ENCODE measurements at places on chromosomes 1 and 21.

GRCh38 chr1:78408192-78408591 lies 82.6 kb upstream of the PTGFR start:
- no peak for DNase-seq

DNA sequence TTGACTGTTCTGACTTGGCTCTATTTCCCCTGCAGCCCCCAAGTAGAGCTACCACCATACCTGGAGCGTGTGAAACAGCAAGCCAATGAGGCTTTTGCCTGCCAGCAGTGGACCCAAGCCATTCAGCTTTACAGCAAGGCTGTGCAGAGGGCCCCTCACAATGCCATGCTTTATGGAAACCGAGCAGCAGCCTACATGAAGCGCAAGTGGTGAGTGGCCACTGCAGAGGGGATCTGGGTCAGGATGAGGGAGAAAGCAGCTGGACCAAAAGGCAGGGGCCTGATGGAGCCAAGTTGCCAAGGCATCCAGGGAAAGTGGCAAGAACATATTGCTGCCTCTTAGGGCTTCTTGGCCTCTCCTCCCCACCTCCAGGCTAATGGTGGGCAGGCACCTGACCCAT lies 24.1 kb upstream of the TMEM222 start:
- no peak for DNase-seq

DNA sequence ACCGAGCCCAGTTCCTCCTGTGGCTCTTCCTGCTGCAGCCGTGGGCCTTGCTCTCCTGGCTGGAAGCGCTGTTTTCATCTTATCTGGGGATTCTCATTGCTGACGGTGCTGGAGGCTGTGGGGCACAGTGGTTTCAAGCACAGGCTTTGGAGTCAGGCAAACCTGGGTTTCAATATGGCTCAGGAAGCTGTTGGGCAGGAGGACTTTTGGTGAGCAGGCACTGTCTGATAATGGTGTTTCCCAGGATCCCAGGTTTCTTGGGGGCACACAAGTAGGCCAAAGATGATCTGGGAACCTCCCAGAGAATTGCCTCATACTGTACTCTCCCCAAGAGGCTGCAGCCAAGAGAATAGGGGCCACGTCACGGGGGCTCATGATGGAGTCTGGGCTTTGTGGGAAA lies 105.6 kb upstream of the TRABD2B start:
- no peak for DNase-seq

DNA sequence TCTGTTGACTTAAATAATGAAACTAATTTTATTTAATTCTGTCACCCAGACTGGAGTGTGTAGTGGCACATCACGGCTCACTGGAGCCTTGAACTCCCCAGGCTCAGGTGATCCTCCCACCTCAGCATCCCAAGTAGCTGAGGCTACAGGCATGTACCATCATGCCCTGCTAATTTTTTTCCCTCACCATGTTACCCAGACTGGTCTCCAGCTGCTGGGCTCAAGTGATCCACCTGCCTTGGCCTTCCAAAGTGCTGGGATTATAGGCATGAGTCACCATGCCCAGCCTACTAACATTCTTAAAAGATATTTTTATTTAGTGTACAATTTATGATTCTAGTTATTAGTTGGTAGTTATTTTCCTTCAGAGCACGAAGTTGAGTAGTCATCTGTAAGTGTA lies 49.5 kb downstream of the NRDC start:
- DNase-seq = no peak

GRCh38 chr1:27058966-27059669 lies 46.5 kb upstream of the TENT5B start:
- DNase-seq = no peak

DNA sequence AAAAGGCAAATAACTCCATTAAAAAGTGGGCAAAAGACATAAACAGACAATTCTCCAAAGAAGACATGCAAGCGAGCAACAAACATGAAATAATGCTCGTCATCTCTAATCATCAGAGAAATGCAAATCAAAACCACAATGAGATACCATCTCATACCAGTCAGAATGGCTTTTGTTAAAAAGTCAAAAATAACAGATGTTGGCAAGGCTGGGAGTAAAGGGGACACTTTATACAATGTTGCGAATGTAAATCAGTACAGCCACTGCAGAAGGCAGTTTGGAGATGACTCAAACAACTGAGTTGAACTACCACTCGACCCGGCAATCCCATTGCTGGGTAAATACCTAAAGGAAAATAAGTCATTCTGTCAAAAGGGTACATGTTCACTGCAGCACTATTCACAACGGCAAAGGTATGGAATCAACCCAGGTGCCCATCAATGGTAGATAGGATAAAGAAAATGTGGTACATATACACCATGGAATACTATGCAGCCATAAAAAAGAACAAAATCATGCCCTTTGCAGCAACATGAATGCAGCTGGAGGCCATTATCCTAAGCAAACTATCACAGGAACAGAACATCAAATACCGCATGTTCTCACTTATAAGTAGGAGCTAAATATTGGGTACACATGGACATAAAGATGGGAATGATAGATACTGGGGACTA lies 25.9 kb downstream of the TSPAN2 start:
- DNase-seq = no peak

- no peak for DNase-seq
These were observed 815.6 kb downstream of the LTN1 start for GRCh38 chr21:28177124-28177523.

DNA sequence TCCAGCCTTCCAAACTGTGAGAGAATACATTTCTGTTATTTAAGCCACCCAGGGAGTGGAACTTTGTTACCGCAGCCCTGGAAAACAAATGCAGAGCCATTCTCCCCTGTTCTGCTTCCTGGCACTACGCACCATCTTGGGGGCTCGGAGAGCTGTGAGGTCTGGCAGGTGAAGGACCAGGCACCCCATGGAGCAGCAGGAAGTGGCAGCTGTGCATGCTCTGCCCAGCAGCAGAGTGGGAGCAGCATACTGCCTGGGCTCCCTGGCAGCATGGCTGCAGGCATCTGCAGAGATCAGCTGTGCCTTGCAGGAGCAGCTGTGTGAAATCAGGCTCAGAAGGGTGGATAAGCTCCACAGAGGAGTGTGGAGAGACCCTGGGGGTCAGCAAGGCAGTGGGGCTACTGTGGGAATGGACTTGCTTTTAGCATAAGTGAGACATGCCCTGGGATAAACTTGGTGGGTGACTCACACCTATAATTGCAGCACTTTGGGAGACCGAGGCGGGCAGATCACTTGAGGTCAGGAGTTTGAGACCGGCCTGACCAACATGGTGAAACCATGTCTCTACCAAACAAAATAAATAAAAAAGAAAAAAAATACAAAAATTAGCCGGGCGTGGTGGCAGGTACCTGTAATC lies 17.7 kb upstream of the ZSCAN20 start:
- DNase-seq = no peak

DNA sequence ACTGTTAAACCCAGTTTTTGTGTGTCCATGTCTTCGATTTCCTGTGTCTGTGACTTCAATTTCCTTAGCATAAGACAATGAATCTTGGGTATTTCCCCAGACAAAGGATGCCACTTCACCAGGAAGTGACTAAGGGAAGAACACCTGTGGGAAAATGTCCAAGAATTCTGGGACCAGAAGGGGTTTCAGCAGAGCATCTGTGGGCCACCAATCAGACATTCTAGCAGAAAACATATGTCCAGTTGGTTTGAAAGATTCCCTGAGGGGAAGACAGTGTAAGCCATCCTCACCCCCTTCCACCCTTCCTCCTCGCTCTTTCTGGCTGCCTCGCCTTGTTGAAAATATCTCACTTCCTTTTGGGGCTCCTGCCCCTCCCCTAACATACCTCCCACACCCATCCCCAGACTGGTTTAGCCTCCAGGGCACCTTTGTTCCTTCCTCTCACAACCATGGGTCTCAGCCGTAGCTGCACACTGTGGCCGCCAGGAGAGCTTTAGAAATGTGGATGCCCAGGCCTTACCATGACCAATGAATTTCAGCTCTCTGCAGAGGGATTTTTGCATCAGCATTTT lies 25.5 kb upstream of the IFNAR1 start:
- no peak for DNase-seq

DNA sequence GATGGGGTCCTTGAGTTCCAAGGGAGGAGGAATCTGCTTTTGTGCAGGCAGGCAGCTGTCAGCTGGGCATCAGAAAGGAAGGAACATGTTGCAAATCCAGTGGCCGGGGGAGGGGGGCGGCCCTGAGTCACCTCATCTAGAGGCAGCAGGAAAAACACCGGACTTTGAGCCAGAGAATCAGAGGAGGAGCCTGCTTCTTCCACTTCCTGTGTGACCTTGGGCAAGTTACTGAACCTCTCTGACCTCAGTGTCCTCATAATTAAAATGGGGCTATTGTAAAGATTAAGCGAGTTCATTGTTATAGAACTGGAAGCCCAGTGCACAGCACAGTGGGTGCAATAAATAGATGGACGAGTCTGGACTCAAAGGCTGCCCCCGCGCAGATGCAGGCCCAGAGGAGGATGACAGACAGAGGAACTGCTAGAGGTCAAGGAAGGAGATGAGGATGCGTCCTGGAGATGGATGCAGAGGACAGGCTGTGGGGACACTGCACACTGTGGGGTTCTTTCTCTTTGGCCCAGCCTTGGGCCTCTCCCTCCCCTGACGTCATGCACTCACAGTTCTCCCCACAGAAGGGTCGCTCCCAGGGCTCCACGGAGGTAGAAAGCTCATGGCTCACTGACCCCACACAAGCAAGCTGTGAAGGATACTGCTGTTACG lies 714.3 kb downstream of the MATN1 start:
- no peak for DNase-seq

DNA sequence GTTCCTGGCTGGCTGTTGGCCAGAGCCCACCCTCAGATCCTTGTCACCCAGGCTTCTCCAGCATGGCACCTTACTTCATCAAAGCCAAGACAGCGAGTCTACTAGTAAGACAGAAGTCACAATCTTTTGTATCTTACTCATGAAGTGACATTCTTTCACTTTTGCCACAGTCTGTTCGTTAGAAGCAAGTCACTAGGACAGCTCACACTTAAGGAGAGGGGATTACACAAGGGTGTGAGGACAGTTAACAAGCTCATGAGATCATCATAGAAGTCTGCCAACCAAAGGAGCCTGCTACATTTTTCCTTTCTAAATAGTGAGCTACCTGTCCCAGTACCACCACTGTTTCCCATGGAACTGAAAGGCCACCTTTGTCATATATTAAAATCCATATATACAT lies 61.5 kb downstream of the PACC1 start:
- DNase-seq = no peak

- DNase-seq = no peak
These were observed 3.5 kb upstream of the CLEC20A start for GRCh38 chr1:178500091-178500770.

- peak; percentile 84 for DNase-seq
These were observed 74.5 kb downstream of the ITPKB start for GRCh38 chr1:226664413-226665101.

DNA sequence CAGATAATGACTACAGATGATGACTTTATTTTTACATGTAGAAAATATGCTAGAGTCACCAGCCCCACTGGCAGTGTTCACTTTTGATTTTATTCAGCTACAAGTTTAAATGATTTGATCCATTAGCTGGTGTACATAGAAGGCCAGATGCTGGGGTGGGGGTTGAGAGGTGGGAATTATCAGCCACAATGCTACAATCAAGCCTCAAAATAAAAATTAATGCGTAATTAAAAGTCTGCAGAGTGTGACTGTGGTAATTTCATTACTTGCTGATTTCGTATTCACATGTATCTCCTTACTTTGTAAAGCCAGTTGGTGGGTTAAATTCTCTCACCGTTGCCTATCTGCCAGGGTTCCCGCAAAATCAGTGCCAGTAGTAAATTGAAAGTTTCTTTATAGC lies 109.3 kb downstream of the GALNT2 start:
- no peak for DNase-seq

DNA sequence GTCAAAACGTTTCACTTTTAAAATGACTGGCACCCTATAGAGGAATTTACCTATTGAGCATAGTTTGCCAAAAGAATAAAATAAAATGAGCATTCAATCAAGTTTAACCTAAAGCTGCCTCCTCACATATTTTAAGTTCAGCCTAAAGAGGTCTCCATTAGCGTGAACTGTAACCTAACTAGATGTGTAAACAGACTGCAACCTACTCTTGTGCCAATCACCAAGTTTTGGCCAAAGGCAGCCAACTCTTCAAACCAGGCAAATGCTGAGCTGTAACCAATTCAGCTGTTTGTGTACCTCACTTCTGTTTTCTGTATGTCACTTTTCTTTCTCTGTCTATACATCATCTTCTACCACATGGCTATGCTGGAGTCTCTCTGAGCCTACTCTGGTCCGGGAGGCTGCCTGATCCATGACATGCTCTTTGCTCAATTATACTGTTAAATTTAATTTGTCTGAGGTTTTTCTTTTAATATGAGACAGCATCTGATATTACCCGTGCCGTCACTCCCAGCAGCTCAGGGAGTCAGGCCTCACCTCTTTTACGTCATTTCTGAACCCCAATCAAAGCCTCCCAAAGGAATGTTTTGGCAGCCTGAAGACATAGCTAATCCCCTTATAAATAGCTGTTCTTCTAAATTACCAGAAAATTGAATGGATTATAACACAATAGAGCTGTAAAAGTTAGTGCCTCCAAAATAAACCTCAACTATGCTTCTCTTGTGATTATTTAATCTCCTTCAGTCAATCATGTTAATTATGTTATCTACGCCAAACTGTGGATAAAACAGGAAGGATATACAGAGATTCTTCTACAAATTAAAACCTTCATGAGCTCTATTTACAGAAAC lies 81.0 kb upstream of the NR5A2 start:
- no peak for DNase-seq

DNA sequence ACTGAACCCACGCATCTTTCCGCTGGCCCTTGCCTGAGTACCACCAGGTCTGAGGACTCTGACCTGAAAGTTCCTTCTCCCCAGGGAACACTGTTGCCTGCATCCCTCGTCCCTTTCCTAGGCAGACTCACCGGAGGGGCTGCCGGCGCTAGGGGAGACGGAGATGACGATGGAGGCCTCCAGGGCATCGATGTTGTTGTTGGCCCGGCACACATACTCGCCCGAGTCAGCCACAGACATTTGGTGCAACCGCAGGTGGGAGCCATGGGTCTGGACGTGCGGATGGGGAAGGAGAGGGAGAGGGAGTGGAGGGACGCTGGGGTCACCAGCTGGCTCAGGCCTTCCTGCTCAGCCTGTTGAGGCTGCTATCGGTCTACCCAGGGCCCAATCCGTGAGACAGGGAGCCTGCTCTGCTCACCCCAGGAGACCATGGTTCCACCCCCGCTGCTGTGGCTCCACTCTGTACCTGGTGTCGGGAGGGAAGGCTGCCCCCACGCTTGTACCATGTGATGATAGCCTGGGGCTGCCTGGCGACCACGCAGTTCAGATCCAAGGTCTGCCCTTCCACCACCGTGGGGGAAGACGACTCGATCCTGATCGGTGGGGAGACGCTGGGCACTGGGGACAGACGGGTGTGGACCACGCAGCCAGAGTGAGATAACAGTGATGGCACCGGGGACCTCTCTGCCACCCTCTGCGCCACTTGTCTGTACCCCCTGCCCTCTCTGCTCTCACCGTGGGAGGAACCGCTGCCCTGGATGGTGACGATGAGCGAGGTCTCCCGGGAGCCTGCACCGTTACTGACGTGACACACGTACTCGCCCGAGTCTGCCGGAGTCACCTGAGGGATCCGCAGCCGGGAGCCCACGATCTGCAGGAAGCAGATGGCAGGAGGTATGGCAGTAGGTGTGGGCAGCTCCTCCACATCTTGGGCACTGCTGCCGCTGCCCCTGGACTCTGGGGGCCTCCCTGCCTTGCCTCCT lies 35.4 kb downstream of the LDLRAD2 start:
- DNase-seq = no peak

GRCh38 chr1:18320051-18320450 lies 160.7 kb upstream of the KLHDC7A start:
- no peak for DNase-seq
